Psoas muscle (tissue), 8 donors: ENCODE measurements at places on chromosomes 7 and 10.
A peak's percentile ranks its signal among the peaks of the same experiment; 100 is the strongest.

GRCh38 chr10:90286941-90287340 lies 570.9 kb downstream of the HTR7 start:
- no peak for DNase-seq

- DNase-seq = no peak
Measured at GRCh38 chr7:80044796-80045195, 89.8 kb upstream of the GNAI1 start.

DNA sequence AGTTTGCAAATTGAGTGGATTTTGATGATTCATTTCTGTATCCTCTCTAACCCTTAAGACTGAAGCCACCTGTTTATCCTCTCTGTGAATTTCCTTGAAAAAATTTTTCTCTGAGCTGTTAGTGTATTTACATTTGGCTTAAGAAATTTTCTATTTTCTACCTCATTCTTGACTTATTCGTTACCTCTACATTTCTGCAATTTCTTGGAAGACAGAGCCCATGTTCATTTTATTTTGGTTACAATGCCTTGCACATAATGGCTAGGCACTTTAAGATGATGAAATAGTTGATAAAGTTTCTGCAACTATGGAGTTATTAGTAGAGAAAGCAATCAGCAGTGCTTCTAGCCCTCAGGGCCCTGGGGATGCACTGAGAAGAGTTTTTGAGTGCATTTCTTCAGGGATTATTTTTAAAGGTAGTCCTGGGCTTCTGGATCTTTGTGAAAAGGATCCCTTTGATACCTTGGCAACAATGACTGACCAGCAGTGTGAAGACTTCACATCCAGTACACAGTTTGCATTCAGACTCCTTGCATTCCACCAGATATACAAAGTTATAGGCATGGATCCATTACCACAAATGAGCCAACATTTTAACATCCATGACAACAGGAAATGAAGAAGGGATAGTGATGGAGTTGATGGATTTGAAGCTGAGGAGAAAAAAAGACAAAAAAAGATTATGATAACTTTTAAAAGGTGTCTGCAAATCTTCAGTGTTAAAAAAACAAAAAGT lies 68.2 kb downstream of the CH25H start:
- DNase-seq = no peak

DNA sequence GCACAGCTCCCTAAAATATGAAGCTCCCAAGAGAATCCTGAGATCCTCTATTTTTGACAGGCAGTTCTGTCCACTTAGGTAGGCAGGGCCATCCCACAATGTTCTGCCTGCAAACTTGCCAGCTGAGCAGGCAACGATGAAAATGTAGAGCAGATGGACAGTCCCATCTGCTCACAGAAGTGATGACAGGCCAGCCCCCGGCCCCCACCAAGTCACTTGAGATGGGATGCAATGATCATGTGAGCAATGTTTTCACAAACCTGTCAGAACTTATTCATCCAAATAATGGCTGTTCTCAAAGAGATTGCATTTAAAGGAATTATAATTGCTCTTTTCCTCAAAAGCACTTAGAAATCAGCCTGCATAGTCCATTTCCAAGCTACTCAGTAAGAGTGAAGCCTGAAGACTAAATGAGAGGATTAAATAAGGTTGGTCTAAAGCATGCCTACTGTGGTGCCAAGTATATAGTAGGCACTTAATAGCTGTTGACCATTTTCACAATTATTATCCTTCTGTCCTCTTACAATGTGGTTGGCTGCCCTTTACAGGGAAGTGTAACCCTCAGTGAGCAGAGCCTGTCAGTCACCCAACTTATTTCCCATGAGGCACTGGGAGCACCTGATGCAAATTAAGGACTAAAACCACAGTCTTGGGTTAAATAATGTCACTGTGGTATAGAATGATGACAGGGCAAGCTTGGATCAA lies 301.2 kb downstream of the FGFR2 start:
- DNase-seq = no peak

DNA sequence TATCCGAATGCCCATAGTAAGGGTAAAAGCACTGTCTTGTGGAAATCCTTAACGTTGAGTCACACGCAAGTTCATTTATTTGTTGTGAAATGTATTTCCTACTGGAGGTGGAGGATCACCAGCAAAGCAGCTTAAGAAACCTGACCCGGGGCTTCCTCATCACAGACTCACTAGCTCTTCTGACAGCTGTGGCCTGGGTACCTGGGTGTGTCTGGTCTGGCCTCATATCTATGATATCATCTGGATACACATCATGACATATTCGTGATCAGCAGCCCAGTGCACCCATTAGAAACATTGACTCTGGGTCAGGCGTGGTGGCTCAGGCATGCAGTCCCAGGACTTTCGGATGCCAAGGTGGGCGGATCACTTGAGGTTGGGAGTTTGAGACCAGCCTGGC lies 8.8 kb downstream of the DRGX start:
- no peak for DNase-seq

- no peak for DNase-seq
Measured at GRCh38 chr7:25870574-25870973, 281.4 kb upstream of the NFE2L3 start.

- DNase-seq = peak; percentile 29
Measured at GRCh38 chr10:73159038-73159648, 8.7 kb downstream of the ECD start.

GRCh38 chr10:12927896-12928295 lies 73.6 kb downstream of the CCDC3 start:
- DNase-seq = no peak

GRCh38 chr7:1407892-1408291 lies 51.4 kb downstream of the MICALL2 start:
- no peak for DNase-seq

DNA sequence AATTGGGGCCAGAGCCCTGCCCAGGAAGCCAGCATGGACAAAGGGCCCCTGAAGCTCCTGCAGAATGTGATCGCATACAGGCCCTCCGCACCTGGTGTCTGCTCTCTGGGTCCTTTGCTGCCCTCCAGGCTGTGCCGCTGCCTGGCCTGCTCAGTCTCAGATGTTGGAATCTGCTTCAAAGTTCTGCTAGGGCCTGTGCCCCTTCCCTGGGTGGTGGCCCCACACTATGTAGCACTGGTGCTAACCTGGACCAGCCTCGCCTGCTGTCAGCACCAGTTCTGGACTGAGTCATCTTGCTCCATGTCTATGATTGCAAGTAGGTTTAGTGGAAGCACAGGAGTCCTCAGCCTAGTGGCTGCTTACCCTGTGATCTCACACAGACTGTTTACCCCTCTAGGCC lies 6.3 kb downstream of the MAT1A start:
- DNase-seq = no peak

DNA sequence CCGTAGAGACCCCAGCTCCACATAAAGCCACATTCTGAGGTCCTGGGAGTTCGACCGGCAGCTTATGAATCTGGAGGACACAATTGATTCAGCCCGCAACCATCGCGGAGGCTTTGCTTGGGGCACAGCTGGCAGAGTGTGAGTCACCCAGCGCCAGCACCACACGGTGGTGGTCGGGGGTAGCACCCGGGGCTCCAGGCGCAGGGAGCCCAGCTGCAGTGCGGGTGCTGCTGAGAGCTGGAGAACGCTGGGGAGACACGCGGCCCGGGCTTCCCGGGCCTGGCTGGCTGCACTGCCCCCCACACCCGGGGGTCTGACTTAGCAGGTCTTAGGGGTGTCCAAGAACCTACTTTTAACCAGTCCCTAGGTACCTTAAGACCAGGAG lies 87.9 kb downstream of the PAXIP1 start:
- DNase-seq = no peak

GRCh38 chr10:78616125-78616695 lies 452.6 kb upstream of the ZMIZ1 start:
- no peak for DNase-seq

DNA sequence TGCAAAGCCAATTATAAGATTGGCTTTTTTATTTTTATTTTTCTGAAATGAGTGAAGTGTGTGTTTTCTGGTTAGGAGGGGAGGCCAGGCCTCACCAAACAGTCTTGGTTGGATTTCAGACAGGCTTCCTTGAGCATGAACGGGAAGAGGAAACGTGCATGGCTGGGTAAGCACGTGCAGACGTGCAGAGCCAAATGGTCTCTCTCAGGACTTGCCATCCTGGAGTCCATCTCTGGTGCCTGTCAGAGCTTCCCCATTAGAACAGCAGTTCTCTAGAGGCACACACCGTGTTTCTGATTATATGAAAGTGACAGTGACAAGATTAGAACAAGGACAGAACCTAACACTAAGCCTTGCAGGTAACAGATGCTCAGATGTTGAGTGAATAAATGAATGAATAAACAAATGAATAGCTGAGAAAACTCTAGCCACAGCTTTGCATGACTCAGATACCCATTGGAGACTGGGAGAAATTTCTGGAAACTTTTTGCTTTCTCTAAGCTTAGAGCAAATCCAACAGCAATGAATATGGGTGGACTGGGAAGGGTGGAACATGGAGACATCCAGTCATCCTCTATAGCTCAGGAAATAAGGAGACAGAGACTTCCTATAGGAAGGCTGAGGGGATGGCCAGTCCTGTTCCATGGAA lies 11.8 kb upstream of the CALD1 start:
- no peak for DNase-seq

- DNase-seq = no peak
Measured at GRCh38 chr10:129094861-129095260, 372.2 kb upstream of the MGMT start.

DNA sequence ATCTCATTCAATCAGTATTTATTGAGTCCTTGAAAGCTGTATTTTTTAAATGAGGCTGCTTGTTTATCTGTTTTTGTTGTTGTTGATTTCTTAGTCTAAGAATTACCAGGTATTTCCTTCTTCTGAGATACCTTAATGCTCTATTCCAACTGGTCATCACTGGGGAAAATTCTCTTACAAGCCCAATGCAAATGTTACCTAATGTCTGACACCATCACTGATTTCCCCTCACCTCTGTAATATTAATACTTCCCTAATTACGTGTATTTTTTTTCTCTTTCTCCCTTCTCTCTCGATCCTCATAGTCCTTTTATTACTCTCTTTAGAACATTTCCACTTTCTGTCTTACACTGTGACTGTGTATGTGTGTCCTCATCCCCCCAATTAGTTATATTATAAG lies 13.9 kb downstream of the HDAC9 start:
- DNase-seq = no peak

DNA sequence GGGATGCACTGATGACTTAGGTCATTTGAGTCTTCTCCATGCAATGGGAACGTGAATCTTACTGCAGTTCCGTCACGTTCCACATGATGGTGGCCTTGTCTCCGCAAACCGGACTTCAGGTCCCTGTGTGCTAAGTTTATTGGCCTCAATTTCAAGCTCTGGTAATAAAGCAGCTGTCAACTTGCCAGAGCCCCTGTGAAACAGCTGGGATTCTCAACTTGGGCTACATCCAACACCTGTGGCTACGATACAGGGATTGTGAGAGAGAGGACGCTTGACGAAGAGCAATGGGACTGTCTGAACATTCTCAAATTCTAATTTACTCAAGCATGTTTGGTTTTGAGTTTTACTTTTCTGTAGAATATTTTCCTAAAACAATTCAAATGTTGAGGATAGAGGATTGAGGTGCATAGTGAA lies 174.2 kb downstream of the PTN start:
- peak; percentile 13 for DNase-seq

DNA sequence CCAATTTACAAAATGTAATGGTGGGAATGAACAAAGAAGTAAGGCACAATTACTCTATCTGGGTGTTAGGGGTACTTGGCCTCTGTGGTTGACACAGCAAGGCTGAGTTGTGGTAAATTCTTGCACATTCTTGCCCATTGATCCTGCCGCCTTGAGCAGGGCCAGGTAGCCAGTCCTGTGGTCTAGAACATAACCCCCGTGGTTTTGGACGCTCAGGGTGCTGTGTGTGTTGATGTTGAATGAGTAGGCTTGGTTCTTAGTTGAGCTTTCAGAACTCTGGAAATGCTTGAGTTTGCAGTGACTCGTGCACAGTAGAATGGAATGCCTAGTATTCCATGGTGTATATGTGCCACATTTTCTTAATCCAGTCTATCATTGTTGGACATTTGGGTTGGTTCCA lies 42.3 kb upstream of the CDHR3 start:
- DNase-seq = no peak

GRCh38 chr7:108335269-108335918 lies 120.8 kb downstream of the NRCAM start:
- DNase-seq = no peak

- no peak for DNase-seq
Measured at GRCh38 chr10:45473126-45473525, 99.1 kb downstream of the ALOX5 start.

DNA sequence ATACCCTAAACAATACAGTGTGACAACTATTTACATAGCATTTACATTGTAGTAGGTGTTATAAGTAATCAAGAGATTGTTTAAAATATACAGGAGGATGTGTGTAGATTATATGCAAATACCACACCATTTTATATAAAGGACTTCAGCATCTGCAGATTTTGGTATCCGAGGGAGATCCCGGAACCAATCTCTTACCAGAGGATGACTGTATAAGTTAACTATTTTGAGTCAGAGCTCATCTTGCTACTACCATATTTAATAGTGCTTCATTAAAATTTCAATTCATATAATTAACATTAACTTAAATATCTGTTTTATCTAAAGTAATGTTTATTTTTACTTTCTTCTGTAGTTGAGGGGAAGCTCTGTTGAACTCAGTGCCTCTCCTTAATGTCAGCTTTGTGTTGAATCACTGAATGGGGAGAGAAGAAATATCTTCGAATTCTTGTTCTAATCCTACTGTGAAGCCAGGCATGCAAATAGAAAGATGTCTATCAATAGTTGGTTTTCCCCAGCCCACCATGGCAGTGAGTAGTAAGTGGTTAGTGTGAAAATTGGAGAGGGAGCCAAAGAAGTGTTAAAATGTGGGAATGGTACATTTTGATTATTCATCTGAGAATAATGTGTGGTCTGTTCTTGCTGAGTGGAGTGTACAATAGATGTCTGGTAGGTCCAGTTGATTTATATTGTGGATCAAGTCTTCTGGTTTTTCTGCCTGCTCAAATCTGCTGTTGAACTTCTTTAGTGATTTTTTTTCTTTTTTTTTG lies 90.1 kb upstream of the CYP26C1 start:
- DNase-seq = no peak

DNA sequence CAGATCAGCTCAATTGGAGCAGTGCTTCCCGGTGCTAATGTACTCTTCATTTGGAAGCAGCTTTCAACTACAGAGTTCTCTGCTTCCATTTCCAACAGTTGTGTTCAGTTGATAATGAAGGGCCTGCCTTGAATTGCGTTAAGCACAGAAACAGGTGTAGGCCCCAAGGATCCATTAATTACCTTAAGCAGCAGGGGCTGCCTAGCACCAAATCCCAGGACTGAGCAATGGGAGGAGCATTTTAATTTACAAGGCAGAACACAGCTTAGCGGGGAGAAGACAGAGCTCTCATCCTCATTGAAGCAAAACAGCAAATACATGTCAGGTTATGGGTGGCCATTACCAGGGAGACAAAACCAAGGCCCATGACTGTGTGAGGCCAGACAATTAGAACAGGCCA lies 349.6 kb downstream of the TFEC start:
- no peak for DNase-seq

GRCh38 chr10:32971536-32972091 lies 13.6 kb upstream of the ITGB1 start:
- no peak for DNase-seq
